ENCODE measurements at places on chromosomes 4 and X. TPM values are rescaled to one million over a fixed set of nuclear protein-coding genes. Genes with fewer than 3 reads are reported as not detected.

The TCEAL7 gene
- total RNA-seq = 2.7 TPM

The FREM3 gene
- not detected for total RNA-seq

The CXXC4 gene
- 4.2 TPM for total RNA-seq

The IQSEC2 gene
- total RNA-seq = 8.4 TPM

The CRMP1 gene
- total RNA-seq = 73.1 TPM

The ESX1 gene
- not detected for total RNA-seq

The USP17L19 gene
- total RNA-seq = not detected

The FAM9B gene
- total RNA-seq = not detected

DNA sequence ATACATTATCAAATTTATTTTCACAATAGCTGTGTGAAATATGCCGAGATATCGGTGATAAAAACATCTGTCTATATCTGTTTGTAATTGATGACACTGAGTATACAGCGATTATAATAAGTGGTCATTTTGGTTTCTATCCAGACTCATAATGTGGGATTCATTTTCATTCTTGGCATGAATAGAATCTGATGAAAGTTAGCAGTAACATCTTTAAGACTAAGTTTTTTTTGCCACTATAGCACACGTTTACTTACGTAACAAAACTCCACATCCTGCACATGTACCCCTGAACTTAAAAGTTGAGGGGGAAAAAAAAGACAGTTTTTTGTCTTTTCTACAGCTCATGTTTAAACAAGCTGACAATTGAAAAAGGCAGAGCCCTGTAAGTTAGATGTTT lies 86.4 kb downstream of the PPA2 start:
- no peaks in the 10 kb centered on the region for H3K27me3 ChIP-seq
- H3K4me1 ChIP-seq = no peaks in the 10 kb centered on the region
- no peak overlapping the region for H3K27ac ChIP-seq
- no peak overlapping the region for H3K4me3 ChIP-seq
- peaks cover 19% of the 10 kb centered on the region for H3K36me3 ChIP-seq
- no peak for DNase-seq

DNA sequence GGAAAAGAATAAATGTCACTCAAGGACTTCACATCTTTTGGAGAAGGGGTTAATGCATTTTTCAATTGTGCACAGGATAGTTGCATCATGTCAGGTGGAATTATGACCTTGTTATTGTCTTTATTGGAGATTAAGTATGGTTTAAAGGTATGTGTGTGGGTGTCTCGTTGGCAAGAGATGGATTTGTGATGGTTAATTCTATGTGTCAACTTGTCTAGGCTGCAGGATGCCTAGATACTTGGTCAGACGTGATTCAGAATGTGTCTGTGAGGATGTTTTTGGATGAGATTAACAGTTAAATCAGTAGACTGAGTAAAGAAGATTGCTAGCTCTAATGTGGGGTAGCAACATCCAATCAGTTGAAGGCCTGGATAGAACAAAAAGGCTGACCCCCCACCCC lies 42.2 kb upstream of the HSD17B10 start:
- no peaks in the 10 kb centered on the region for H3K4me1 ChIP-seq
- H3K4me3 ChIP-seq = no peak overlapping the region
- DNase-seq = no peak
- H3K27me3 ChIP-seq = 0 out of 2 replicates have a peak, but pooled peaks cover 2% of the 10 kb centered on the region

GRCh38 chr4:8204576-8205227 lies 5.6 kb downstream of the SH3TC1 start:
- H3K27me3 ChIP-seq = no peaks in the 10 kb centered on the region
- no peak for DNase-seq
- no peaks in the 10 kb centered on the region for H3K36me3 ChIP-seq
- no peaks in the 10 kb centered on the region for H3K4me1 ChIP-seq
- H3K4me3 ChIP-seq = no peak overlapping the region

- H3K4me1 ChIP-seq = no peaks in the 10 kb centered on the region
- H3K36me3 ChIP-seq = peaks cover 2% of the 10 kb centered on the region
- H3K27ac ChIP-seq = no peak overlapping the region
- H3K27me3 ChIP-seq = no peaks in the 10 kb centered on the region
Observed at GRCh38 chrX:94977986-94978385, 1304.0 kb downstream of the FAM133A start.

DNA sequence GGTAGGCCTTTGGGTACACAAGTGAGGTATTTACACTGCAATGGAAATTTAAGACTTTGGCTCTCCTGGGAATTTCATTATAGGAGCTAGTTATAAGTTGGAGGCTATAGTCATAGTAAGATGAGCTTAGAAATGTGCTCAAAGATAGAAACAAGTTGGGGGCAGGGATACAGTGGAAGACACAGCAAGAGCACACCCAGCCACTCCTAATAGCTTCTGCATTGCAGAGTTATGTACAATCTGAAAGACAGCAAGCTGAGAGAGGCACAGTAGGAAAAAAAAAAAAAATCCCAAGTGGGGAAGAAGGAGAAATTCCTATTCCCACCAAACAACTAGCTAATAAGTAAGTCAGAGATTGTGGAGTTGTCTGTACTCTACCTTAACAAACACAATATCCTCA lies 41.9 kb upstream of the TAF9B start:
- H3K36me3 ChIP-seq = peaks cover 16% of the 10 kb centered on the region
- H3K27me3 ChIP-seq = no peaks in the 10 kb centered on the region
- H3K27ac ChIP-seq = no peak overlapping the region
- no peak overlapping the region for H3K4me3 ChIP-seq
- no peaks in the 10 kb centered on the region for H3K4me1 ChIP-seq

DNA sequence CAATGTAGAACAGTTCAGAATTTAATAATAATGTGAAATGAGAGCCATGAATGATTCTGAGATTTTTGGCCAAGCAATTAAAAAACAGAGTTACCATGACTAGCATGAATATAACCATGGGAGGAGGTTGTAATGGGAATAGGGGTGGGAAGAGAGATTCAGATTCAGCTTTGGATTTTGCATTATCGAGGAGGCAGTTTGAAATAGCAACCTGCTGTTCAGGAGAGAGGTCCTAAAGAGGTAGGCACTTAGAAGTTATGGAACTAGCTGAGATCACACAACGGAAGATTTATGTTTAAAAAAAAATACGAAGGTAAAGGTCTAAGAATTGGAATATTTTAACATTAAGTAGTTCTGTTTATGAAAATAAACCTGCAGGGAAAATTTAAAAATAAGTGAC lies 124.4 kb upstream of the TECRL start:
- H3K4me1 ChIP-seq = no peaks in the 10 kb centered on the region
- H3K27ac ChIP-seq = no peak overlapping the region
- H3K4me3 ChIP-seq = no peak overlapping the region
- no peak for DNase-seq

DNA sequence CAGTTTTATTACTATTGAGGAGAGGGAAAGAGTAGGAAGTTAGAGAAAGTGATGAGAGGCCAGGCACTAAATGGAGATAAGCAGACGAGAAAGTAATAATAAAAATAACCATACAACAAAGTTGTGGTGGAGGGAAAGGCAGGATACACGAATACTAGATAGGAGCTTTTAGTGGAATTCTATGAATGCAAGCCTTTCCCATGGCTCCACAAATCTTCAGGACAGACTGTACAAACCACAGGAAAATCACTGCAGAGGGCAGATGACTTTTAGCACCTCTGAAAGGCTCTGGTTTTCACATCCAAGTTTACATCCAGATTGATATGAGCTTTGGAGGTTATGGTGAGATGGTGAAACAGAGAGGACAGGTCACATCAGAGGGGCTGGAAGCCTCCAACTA lies 41.5 kb downstream of the TNIP3 start:
- no peak overlapping the region for H3K27ac ChIP-seq
- no peak overlapping the region for H3K4me3 ChIP-seq
- no peaks in the 10 kb centered on the region for H3K27me3 ChIP-seq
- DNase-seq = no peak
- H3K4me1 ChIP-seq = no peaks in the 10 kb centered on the region
- H3K36me3 ChIP-seq = no peaks in the 10 kb centered on the region

DNA sequence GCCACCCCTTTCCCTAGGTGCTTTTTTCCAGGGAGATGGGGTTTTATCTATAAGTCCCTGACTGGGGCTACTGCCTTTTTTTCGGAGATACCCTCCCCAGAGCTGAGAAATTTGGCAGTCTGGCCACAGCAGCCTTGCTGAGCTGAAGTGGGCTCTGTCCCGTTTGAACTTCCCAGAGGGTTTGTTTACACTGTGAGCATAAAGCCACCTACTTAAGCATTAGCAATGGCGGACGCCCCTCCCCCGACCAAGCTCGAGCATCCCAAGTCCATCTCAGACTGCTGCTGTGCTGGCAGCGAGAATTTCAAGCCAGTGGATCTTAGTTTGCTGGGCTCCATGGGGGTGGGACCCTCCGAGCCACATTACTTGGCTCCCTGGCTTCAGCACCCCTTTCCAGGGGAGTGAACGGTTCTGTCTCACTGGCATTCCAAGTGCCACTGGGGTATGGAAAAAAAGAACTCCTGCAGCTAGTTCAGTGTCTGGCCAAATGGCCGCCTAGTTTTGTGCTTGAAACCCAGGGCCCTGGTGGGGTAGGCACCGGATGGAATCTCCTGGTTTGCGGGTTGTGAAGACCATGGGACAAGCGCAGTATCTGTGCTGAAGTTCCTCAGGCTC lies 456.4 kb upstream of the HTR2C start:
- peaks cover 8% of the 10 kb centered on the region for H3K36me3 ChIP-seq
- DNase-seq = peak; percentile 50
- H3K27ac ChIP-seq = no peak overlapping the region
- H3K4me1 ChIP-seq = no peaks in the 10 kb centered on the region
- no peak overlapping the region for H3K4me3 ChIP-seq

DNA sequence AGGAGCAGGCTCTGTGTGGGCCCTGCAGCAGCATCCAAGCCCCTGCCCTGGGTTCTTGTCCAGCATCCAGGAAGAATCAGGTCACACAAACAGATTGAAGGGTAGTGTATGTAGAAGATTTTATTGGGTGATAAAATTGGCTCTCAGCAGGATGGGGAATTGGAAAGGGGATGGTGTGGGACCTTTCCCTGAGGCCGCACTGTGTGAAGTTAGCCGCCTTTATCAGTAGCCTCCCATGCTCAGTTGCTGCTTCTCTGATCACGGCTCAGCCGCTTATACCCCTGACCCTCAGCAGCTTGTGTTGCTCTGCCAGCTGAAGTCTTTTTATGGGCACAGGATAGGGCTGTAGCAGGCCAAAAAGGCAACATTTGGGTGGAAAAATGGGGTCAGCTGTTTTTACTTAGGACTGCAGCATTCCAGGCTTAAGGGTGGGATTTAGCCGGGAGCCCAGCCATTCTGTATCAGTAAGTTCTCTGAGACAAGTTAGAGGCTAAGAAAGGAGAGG lies 35.2 kb upstream of the CCNG2 start:
- H3K36me3 ChIP-seq = no peaks in the 10 kb centered on the region
- H3K27ac ChIP-seq = no peak overlapping the region
- peaks cover 2% of the 10 kb centered on the region for H3K4me1 ChIP-seq
- no peak for DNase-seq
- H3K4me3 ChIP-seq = no peak overlapping the region
- no peaks in the 10 kb centered on the region for H3K27me3 ChIP-seq

GRCh38 chr4:26450418-26450817 lies 39.9 kb downstream of the CCKAR start:
- H3K36me3 ChIP-seq = peaks cover 7% of the 10 kb centered on the region
- no peaks in the 10 kb centered on the region for H3K4me1 ChIP-seq
- no peak for DNase-seq
- no peak overlapping the region for H3K4me3 ChIP-seq
- H3K27me3 ChIP-seq = no peaks in the 10 kb centered on the region

DNA sequence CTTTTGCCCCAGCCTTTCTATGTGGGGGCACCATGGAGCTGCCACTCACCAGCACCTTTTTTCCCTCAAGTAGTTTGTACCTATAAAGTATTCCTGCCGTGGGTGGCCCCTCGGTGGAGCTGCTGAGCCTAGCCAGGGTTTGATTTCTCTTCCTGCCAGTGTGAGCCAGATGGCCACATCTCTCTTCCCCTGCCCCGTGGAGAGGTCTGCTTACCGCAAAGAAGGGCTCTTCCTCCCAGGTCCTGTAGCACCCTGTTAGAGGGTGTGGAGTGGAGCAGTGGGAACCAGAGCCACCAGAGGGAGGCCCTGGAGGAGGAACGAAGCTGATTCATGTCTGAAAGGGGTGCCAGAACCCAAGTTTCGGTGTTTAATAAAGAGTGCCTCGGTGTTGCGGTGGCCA lies 95.4 kb downstream of the PTTG2 start:
- H3K36me3 ChIP-seq = peaks cover 25% of the 10 kb centered on the region
- no peaks in the 10 kb centered on the region for H3K4me1 ChIP-seq
- H3K27me3 ChIP-seq = no peaks in the 10 kb centered on the region
- peak; percentile 36 for DNase-seq
- no peak overlapping the region for H3K27ac ChIP-seq
- no peak overlapping the region for H3K4me3 ChIP-seq

DNA sequence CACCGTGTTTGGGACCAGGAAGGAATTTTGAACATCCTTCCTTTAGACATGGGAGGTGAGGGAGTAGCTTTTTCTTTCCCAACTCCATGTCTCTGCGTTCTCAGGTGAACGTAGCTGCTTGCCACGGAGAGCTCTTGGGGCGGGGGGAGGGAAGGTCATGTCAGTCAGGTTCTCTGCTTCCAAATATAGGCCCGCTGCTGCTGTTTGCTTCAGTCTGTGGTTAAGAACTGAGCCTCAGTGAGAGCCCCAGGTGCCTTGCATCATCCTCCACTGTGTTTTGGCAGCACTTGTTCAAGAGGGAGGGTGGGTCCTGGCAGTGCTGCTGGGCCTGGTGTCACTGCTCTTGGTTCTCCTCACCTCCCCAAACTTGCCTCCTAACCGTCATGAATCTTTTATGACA lies 46.5 kb downstream of the HADH start:
- no peak overlapping the region for H3K27ac ChIP-seq
- H3K27me3 ChIP-seq = no peaks in the 10 kb centered on the region
- H3K36me3 ChIP-seq = peaks cover 10% of the 10 kb centered on the region
- no peak overlapping the region for H3K4me3 ChIP-seq
- no peaks in the 10 kb centered on the region for H3K4me1 ChIP-seq
- no peak for DNase-seq

- H3K27ac ChIP-seq = no peak overlapping the region
- no peaks in the 10 kb centered on the region for H3K27me3 ChIP-seq
- peaks cover 27% of the 10 kb centered on the region for H3K36me3 ChIP-seq
- DNase-seq = peak; percentile 26
Observed at GRCh38 chr4:158722291-158722916, 792 bp downstream of the PPID start.

DNA sequence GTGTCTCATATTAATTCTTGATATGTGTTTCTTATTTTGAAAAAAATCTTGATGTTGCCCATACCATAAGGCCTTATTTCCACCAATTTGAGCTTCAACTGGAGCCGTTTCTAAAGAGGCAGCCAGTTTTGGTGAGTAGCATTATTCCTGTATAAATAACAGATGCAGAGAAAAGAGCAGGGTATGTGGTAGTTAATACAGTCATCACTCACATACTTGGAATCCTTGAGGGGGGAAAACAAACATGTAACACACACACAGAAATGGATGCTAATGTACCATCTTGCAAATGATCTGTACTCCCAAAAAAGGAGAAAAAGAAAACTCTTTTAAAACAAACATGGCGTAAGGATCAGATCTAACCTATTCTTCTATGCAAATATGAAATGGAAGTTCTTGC lies 389.7 kb downstream of the GPM6A start:
- H3K27me3 ChIP-seq = no peaks in the 10 kb centered on the region
- DNase-seq = no peak
- H3K36me3 ChIP-seq = no peaks in the 10 kb centered on the region
- H3K4me1 ChIP-seq = no peaks in the 10 kb centered on the region
- no peak overlapping the region for H3K4me3 ChIP-seq
- H3K27ac ChIP-seq = no peak overlapping the region

Measured in H9 (cell line).